Lung (tissue), 17 donors: ENCODE measurements at places on chromosomes 6 and 20. TPM values are rescaled to one million over a fixed set of nuclear protein-coding genes. Genes with fewer than 3 reads are reported as not detected.

Gene PGC
- total RNA-seq: 19.2 TPM

Gene SMLR1
- not detected for total RNA-seq

Gene NUP43
- total RNA-seq: 30.2 TPM

Gene SIRPD
- total RNA-seq: 0.86 TPM

Gene DEF6
- total RNA-seq: 11.2 TPM

Gene DAAM2
- 30.3 TPM for total RNA-seq

Gene WFDC12
- 2.1 TPM for total RNA-seq

Gene CLVS2
- not detected for total RNA-seq

Gene TLDC2
- 0.67 TPM for total RNA-seq

Gene EIF6
- total RNA-seq: 47.8 TPM

Gene SAMD5
- 35.5 TPM for total RNA-seq

Gene PRDM13
- total RNA-seq: not detected
